ENCODE measurements at places on chromosomes 16 and 17.

- DNase-seq, result no peak
These were observed 203.4 kb upstream of the FOXF1 start for GRCh38 chr16:86306811-86307513.

GRCh38 chr17:16419929-16420271 lies 4.5 kb downstream of the TRPV2 start:
- no peak for DNase-seq

DNA sequence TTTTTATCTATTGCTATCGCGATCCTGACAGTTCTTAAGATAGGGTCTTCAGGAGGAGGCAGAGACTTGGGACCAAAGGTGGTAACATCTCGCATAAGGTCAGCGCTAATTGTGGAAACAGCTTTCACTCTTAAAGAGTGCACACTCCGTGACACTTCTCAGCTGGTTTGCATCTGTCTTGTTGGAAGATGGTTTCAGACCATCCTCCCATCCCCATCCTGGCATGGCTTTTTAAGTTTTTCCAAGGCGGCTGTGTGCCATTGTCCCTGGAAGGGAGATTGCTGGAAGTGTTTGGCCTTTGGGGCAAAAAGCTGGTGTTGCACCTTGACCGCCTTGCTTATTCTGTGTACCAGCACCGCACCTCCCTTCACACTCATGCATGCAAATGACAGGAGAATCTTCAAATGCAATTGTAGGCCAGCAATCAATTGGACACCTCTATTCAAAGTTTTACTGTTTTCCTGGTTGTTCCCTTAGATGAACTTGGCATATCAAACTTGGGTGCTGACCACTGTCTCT lies 1.5 kb downstream of the SOCS7 start:
- DNase-seq, result no peak

DNA sequence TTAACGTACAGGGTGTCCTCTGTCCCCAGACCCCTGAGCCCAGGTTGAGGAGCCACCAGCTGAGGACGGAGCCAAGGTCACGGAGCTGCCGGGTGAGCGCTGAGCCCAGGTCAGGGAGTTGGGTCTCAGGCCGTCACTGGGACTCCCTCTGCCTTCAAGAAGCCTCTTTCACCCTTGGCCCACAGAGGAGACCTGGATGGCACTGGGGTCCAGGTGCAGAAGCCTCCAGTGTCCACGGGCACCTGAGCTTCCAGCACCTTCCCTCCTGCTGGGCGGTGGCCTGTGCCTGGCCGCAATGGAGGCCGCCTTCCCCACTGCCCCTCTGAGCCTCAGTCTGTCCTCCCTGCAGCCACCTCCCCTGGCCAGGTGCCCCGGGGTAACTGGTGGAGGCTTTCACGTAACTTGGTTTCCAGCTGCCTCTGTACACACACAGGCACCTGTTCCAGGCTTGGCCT lies 31.6 kb upstream of the CDH15 start:
- DNase-seq, result no peak
